ENCODE measurements at places on chromosomes 7 and 10.

DNA sequence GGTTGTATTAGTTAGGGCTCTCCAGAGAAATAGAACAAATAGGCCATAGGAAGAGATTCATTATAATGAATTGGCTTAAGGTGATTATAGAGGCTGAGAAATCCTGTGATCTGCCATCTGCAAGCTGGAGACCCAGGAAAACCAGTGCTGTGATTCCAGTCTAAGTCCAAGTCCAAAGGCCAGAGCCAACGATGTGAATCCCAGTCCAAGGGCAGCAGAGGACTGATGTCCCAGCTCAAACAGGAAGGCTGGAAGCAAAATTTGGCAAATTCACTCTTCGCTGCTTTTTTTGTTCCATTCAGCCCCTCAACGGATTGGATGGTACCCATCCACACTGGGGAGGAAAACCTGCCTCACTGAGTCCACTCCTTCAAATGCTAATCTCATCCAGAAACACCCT is 68.0 kb downstream of the JCAD start:
- no peak for DNase-seq

DNA sequence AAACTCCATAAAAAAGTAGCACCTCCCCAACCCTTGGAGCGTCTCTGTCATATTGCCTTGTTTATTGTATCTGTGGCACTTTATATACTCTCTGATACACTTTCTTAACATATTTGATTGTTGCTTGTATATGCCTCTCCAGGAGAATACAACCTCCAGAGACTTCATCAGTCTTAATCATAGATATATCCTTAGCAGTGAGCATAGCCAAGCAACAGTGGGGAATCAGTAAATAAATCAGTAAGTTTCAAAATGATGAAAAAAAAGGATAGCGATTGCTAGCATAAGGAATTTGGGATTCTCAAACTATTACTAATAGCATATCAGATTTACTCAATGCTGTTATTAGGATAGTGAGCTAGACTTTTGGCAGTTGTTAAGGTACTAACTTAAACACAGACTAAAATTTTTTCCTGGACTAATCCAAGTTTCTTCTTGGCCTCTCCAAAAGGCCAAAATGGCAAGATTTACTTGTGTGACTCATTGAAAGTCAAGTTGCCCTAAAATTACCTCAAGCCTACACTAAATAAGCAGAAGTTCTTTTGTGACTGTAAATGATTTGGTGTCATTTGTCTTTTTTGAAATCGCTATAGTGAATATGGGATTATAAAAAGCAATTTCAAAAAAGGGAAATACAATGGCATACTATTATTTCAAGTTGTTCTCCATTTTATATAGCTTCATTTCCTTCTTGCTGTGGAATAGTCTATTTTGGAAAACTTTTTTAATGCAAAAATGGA is 177.9 kb downstream of the CHN2 start:
- no peak for DNase-seq

DNA sequence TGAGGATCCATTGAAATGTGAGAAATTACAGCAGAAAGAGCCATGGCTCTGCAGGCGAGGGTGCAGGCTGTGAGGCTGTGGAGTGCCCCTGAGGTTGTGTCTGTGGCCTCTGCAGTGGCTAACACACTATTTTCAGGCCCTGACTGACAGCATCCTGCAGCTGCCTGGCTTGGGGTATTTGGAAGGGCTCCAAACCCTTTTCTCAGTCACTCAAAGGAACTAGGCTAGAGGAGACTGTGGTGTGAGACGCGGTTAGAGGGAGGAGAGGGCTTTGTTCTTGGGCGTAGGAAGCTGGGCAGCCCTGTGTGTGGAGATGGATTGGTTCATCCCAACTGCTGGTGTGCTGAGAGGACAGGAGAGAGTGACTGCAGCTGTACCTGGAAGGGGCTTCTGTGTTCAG is 134.9 kb downstream of the RAMP3 start:
- DNase-seq: no peak

- DNase-seq: no peak
Measured at GRCh38 chr10:1378473-1378872, 322.3 kb downstream of the WDR37 start.

DNA sequence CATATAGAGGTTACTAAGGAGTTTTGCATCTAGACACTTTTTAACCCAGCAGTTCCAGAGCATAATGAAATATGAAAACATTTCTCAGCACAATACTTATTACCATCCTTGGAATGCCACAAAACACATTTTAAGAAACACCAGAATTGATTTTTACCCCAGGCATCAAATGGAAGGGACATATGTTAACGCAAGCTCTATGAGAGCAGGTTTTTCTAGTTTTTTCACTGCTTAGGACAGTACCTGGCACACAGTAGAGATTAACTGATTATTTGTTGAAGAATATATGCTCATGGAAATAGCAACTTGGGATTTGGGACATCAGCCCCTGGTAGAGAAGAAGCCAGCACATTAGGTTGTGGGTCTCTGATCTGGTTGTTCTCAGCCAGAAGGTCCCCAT is 67.0 kb upstream of the ARID5B start:
- DNase-seq: no peak

DNA sequence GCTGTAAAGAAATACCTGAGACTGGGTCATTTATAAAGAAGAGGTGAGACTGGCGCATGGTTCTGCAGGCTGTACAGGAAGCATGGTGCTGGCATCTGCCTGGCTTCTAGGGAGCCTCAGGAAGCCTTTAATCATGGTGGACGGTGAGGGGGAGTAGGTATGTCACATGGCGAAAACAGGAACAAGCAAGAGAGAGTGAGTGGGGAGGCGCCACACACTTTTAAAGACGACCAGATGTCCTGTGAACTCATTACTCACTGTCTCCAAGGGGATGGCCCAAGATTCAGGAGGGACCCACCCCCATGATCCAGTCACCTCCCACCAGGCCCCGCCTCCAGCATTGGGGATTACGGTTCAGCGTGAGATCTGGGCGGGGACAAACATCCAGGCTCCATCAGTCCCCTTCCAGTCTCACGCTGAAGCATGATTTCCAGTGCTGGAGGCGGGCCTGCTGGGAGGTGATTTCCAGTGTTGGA is 3.2 kb downstream of the ZNF316 start:
- no peak for DNase-seq

DNA sequence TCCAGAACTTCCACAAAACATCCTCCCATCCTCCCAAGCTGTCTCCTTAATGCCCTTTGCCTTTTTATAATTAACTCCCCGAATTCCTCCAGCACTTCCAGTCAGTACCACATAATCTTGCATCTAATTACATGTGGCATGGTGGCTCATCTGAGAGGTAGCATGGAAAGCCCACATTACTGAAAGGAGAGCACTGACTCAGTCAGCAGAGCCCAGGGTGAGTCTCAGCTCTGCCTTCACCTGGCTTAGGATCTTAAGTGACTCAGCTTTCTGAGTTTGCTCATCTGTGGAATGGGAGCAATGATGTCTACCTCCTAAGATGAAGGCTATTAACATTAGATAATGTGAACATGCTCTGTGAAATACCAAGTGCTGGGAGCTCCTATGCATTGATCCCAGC is 433.9 kb downstream of the SORCS3 start:
- no peak for DNase-seq

GRCh38 chr7:92246360-92247101 is 757 bp downstream of the ANKIB1 start:
- peak; percentile 29 for DNase-seq

DNA sequence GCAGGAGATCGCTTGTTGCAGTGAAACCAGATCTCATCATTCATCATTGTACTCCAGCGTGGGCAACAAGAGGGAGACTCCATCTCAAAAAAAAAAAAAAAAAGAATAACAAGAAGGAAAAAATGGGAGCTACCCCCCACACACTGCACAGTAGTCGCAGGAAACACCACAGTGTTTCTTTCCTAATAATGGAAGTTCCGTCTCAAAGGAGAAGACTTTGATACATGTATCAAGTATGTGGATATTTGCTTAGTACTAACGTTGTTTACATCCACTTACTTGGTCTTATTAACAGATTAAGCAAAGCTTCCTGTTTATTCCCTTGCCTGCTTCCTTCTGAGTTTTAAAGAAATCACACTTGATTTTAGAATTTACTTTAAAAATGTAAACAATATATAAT is 22.2 kb downstream of the YAE1 start:
- no peak for DNase-seq

GRCh38 chr10:9602998-9603397 is 1414.7 kb upstream of the CELF2 start:
- no peak for DNase-seq

DNA sequence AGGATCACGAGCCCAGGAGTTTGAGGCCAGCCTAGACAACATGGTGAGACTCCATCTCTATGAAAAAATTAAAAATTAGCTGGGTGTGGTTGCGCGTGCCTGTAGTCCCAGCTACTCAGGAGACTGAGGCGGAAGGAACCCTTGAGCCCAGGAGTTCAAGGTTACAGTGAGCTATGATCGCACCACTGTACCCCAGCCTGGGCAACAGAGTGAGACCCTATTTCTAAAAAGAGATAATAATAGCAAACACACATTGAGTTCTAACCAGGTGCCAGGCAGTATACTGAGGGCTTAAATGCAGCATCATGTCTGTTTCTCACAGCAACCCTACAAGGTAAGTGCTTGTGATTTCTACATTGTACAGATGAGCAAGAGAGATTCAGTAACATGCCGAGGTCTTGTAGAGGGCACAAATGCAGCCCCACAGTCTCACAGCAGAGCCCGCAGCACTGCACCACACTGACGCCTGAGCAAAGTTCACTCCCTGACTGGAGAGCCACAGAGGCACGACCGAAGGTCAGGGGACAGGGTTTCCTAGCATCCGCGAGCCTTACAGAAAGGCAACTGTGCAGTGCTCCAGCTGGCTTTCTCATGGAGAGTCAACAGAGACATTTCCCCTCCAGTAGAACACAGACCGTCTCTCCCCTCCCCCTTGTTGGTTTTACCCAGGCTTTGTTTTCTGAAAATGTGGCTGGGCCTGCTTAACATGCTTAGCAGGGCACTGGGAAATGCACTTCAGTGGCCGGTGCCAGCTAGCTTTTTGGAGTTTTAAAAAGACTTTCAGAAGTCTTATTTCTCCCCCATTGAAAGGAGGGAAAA is 36.5 kb downstream of the PDSS1 start:
- no peak for DNase-seq

GRCh38 chr7:79806161-79806734 is 328.4 kb upstream of the GNAI1 start:
- no peak for DNase-seq

- DNase-seq: no peak
Measured at GRCh38 chr10:70673043-70673928, 980 bp downstream of the ADAMTS14 start.
